ENCODE measurements at places on chromosomes 13 and 19. TPM values are rescaled to one million over a fixed set of nuclear protein-coding genes. Genes with fewer than 3 reads are reported as not detected.

DNA sequence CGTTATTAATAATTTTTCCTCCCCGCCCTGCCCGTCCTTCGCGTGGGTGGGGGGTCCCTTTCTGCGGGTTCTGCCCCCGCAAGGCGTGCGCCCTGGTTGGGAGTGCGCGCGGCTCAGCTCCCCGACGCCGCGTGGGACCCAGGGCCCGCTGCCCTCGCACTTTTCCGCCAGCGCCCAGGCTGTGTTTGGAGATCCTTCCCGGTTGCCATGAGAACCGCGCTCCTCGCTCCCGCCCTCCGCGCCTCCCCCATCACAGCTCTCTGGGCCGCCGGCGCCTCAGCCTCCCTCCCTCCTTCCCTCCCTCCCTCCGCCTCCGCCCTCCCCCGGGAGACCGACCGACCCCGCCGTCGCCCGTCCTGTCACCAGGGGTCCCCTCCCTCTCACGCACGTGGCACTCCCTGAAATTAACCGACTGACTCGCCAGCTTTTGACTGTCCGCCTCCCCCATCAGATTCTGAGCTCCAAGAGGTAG is 2.4 kb upstream of the SSBP4 start:
- DNase-seq, result peak; percentile 94

- DNase-seq, result no peak
Observed at GRCh38 chr19:50378169-50378862, 2.1 kb downstream of the NR1H2 start.

DNA sequence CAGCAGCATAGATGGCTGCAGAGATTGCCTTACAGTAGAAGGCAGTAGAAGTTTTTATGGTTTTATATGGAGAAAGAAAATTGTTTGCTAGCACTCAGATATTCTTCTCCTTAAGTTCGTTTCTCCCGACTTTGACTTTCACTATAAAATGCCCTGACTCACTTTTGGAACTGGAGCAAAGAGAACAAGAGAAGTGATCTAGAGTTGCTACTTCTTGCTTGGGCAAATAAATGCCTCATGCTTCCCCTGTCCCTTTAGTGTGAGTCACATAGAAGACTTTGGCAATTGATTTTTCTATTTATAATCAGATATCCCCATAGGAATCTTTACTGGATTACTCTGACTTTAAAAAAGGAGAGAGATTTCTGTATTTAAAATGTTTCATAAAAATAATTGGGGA is 46.9 kb downstream of the ITGBL1 start:
- no peak for DNase-seq

DNA sequence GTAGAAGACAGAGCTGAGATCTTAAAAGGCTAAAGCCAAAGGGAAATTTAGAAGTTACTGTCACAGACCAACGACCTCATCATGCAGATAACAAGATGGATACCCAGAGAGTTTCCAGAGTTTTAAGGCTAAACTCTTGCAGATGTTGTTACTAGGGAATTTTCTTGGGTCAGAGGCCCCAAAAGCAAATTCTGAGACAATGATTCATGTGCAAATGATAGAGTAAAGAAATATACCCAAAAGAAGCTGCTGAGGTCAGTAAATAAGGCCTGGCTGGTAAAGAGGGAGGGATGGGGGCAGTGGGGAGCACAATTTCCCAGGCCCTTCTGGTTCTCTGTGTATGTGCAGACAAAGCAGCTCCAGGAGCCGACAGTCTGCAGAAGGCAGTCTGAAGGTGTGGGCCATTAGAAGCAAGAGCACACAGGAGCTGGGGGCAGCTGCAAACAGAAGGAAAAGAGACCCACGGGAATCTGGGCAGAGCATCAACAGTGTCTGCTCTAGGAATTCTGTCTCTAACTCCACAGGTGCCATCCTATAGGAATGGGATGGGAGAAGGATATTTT is 330.8 kb downstream of the TBC1D4 start:
- DNase-seq, result no peak

Gene FRY
- 23.0 TPM for total RNA-seq

Data from endodermal cell (in vitro differentiated cells).